ENCODE measurements at places on chromosomes 4 and X.

- DNase-seq: no peak
Observed at GRCh38 chr4:2937146-2937857, 25.9 kb downstream of the NOP14 start.

DNA sequence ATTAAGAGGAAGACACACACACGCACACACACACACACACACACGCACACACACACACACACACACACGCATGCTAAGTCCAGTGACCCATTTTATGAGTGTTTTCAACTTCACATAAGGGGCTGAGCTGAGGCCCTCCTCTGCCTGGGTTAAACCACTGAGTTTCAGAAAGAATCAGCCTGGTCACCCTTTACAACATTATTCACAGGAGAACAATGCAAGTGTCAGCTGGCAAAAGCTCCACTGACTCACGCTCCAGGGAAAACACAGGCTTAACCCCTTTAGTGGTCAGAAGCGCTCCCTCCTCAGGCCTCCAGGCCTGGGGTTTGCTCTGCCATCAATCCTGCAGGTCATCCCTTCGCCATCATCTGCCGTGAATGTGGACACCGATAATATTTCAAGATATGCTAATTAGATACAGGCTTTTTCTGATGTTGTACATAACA lies 46.9 kb downstream of the ACOX3 start:
- DNase-seq: no peak

DNA sequence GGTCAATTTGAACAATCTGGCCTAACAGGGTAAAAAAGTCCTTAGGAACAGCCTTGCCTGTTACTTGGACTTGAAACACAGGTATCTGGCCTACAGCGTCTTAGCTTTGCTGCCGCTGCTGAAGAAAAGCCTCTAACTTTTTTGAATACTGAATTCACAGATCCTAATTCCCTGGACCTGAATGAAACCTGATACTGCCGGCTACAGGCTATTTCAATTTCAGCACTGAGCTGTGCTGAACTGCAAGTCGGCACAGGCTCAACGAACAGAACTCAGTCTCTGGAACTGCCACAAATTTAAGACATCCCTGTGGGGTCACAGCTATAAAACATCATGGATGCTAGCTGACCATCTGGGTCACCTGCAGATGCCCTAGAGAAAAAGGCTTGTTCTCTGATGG lies 7.2 kb downstream of the NR0B1 start:
- DNase-seq: no peak

DNA sequence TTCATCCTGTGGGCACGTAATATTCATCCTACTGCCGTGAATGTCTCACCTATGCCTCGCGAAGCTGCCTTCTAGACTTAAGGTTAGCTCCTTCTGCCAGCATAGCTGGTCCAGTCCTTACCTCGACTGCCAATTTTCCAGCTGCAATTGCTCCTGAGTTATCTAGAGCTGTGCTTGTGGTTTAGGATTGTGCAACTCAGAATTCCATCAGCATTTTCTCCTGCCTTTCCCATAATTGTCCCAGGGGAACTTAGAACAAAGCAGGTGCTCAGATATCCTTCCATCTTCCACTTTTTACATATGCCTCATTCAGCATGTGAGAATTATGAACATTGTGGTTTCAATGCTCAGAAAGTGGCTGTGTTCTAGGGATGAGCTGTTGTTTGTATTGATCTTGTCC lies 131.4 kb upstream of the ADGRL3 start:
- DNase-seq: no peak

GRCh38 chrX:154515090-154515965 lies 704 bp downstream of the FAM3A start:
- DNase-seq: no peak

- DNase-seq: no peak
Observed at GRCh38 chr4:121272526-121272925, 108.3 kb downstream of the QRFPR start.

DNA sequence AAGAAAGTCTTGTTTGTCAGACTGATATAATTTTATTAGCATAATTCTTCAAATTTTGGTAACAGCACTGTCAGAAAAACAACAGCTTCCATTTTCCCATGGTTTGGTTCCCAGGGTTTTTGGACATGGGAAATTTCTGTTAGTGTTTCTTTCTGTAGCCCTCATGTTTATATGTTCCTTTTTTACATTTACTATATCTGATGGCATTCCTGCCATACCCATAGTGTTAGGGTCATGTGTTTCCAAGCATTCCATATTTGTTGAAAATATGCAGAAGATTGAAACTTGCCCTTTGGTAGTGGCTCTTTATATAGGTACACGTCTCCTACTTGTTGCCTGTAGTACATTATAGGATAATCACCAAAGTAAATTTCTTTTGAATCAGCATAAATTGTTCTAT lies 65.8 kb downstream of the PDLIM5 start:
- no peak for DNase-seq

GRCh38 chr4:176745902-176746301 lies 46.8 kb downstream of the VEGFC start:
- no peak for DNase-seq

GRCh38 chrX:70452143-70452733 lies 7.6 kb downstream of the DLG3 start:
- no peak for DNase-seq

DNA sequence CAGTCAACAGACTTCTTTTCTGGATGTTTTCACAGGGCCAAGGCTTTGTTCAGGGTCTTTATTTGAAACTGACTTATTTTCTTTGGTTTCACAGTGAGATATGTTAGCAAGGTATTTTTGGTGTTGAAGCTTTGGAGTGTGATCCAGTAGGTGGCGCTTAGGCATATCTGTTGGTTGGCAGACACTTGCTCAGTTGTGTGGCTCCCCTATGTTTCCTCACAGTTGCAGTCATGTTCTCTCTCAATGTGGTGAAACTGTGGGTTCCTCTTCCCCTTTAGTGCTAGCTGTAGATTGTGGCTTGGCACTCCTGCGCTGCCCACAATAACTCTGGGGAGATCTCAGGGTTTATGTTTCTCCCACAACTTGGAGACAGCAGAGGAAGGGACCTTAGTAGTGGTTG lies 460.8 kb downstream of the SLITRK2 start:
- no peak for DNase-seq

DNA sequence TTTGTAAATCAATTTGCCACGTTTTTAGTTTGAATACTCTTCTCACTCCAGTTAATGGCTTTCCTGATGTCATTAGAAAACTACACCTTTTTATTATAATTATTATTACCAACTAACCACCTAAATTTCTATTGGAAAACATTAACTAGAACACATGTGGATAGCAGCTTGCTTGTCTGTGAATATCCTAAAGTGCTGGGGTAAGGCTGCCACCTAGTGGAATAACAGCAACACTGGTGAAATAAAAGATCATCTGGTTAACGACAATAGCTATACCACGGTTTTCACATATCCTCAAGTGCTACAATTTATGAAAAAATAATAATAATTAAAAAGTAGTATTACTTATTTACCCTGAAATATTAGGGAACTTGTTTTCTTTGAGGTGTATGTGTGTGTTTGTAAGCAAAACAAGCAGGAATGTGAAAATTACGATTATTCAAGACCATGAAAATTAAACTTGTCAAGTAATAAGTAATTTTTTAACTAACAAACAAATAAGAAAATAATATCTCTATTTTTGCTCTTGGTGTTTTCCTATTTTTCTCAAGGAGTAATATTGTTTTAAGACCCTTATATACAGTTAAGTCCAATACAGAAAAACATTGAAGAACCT lies 130.1 kb upstream of the TECRL start:
- no peak for DNase-seq

GRCh38 chrX:49171752-49172279 lies at the start of gene PLP2:
TSS of gene PLP2 (plus strand) at chrX:49171898. CDS start at chrX:49172001, 103 bp downstream.
- peak; percentile 62 for DNase-seq

- DNase-seq: no peak
Observed at GRCh38 chrX:101450085-101450484, 35.2 kb upstream of the ARMCX4 start.

GRCh38 chr4:99649778-99650177 lies 7.8 kb downstream of the C4orf54 start:
- no peak for DNase-seq

- DNase-seq: no peak
Observed at GRCh38 chrX:39475372-39475771, 622.4 kb downstream of the BCOR start.

GRCh38 chr4:142596595-142596994 lies 249.5 kb downstream of the INPP4B start:
- DNase-seq: no peak

DNA sequence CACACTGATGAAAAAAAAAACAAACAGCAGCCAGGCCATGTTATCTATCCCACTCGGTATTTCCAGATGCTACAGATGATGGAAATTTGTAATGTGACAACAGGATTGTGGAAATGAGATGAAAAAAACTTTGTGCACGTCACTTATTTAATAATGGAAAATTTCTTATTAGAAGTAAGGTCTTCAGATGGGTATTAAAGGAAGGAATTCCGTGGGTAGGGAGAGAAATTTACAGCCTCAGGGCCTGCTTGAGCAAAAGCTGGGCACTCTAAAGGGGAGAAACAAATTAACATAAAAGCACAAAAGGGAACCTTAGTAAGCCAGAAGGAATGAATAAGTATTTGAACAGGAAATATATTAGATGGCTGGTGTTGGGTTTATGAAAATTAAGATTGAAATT lies 4.2 kb upstream of the PKD2 start:
- DNase-seq: no peak

GRCh38 chrX:131613260-131613659 lies 69.4 kb downstream of the OR13H1 start:
- DNase-seq: no peak

GRCh38 chr4:56626963-56627362 lies 54.1 kb downstream of the HOPX start:
- no peak for DNase-seq

GRCh38 chr4:164023214-164023613 lies 528.7 kb downstream of the TMA16 start:
- no peak for DNase-seq

DNA sequence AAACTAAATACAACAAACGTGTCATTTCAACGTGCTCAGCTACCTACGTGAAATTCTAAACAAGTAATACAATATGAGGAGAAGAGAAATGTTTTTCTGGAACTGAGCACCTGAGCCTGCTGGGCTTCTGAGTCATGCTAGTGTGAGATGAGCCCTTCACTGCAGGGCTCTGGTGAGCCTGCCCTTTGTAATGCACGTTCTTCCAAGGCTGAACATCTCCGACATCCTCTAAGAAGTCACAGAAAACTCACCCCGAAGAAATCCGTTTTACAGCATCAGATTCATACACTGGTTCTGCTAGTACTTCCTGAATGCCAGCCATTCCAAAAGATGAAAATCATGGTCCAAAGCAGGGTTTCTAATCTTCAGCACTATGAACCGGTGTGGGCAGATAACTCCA lies 157.1 kb downstream of the AMELX start:
- DNase-seq: no peak

DNA sequence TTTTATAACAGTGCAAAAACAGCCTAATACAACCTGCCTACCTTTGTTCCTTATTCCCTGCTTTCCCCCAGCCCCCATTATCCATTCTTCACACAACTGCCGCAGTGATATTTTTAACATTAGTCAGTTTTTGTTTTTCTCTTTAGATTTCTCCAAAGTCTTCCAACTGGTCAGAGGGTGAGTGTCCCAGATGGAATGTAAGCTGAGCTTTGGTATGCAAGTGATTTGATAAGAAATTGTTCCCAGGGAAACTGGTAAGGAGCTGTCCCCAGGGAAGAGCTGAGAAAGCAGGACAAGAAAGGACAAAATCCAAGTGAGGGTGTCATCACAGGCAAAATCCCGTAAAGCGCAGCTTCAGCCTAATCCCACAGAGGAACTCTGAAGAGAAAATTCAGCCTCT lies 475.5 kb upstream of the ADGRL3 start:
- no peak for DNase-seq

DNA sequence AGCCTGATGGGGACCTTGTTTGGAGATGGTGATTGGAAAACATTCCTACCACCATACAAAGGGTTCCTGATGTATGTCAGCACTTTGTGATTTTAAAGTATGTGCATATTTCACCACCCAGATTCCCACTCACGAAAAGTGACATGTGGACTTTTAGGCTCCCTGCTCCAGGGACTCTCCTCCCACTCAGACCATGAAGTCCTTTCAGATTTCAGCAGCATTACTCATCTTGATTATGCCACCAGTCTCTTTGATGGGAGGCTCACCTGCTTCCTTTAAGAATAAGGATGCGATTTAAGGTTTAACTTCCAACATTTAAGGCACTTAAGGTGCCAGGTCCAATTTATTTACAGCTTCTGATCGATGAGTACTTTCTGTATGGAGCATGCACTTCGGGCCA lies 204.4 kb downstream of the PPARGC1A start:
- DNase-seq: no peak

- DNase-seq: no peak
Observed at GRCh38 chr4:118175506-118175905, 141.2 kb downstream of the NDST3 start.

DNA sequence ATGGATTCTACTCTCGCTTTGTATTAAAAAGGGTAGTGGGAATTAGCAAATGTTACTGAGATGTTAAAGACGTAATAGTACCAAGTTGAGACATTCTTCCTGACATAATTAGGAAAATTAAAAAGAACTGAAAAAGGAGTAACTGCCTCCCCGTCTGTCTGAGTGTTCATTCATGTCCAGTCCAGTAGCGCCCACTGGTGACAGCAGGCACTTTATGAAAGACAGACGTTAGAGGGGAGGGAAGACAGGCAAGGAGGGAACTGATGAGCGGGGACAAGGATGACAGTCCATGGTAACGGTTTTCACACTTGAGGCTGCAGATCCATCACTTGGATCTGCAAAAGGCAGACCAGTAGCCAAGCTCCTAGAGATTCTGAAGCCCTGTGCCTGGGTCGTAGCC lies 326.7 kb downstream of the STK32B start:
- DNase-seq: no peak

GRCh38 chrX:10926891-10927290 lies 184.2 kb upstream of the HCCS start:
- no peak for DNase-seq

- DNase-seq: no peak
Observed at GRCh38 chr4:76078033-76078613, 3.6 kb downstream of the ART3 start.

GRCh38 chr4:173365359-173365996 lies 5.3 kb upstream of the SAP30 start:
- DNase-seq: no peak

- DNase-seq: no peak
Observed at GRCh38 chr4:174580597-174580996, 58.3 kb upstream of the HPGD start.

DNA sequence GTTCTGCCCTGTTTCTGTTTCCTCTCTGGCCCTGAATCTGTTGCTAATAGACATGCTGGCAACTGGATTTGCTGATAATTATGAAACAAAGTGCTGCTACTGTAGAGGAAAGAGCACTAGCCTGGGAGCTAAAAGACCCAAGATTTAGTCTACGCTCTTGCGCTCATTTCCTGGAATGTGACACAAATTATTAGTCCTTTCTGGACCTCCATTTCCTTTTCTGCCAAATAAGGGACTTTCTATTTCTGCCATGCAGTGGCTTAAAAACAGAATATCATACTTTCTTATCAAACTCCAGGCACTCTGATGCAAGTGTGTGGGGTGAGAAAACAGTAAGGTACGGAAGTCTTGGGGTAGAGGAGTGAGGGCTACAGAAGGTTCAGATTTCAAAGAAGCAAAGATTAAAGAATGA lies 48.3 kb upstream of the GPR174 start:
- DNase-seq: no peak

GRCh38 chr4:18105030-18106011 lies 83.8 kb upstream of the LCORL start:
- DNase-seq: no peak

- no peak for DNase-seq
Observed at GRCh38 chr4:83174844-83175414, 60.4 kb upstream of the PLAC8 start.
